ENCODE measurements at places on chromosomes 5 and 9. TPM values are rescaled to one million over a fixed set of nuclear protein-coding genes. Genes with fewer than 3 reads are reported as not detected.
A peak's percentile ranks its signal among the peaks of the same experiment; 100 is the strongest.

FBN2 gene
- 4.6 TPM for total RNA-seq

DNA sequence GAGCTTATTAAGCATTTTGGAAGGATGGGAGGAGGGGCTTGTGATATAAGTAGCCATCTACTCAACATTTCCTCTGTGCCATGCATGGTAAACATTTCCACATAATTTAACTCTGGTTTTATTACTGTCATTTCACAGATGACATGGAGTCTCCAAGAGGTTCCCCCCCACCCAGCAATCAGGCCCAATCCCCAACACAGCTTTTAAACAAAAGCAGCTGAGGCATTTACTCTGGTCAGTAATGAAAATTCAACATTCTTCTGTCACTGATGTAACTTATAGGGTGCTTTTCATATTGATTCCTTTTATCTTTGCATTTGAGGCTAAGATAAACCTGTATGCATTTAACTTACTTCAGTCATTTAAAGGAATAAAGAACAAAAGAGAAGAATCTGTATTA lies 128.1 kb downstream of the COL23A1 start:
- H3K4me3 ChIP-seq, result no peak overlapping the region
- no peaks in the 10 kb centered on the region for H3K27me3 ChIP-seq

DNA sequence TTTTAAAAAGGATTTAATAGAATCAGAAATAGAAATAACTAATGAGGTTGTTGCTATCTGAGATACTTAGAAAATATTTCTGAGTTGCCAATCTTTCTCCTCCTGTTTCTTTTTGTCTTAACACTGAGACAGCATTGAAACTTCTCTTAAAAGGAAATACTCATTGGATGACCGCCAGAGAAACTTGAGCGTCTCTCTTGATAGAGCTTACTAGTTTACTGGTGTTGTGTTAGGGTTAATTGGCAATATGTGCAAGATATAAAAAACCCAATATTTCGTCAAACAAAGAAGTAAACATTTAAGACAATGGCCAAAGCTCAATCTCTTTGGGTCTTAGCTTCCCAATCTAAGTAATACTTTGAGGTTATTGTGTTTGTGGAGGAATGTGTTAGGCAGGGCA lies 176.4 kb upstream of the CHD1 start:
- no peaks in the 10 kb centered on the region for H3K27me3 ChIP-seq
- no peak overlapping the region for H3K27ac ChIP-seq
- H3K4me1 ChIP-seq, result no peaks in the 10 kb centered on the region
- DNase-seq, result no peak
- no peak overlapping the region for H3K4me3 ChIP-seq

DNA sequence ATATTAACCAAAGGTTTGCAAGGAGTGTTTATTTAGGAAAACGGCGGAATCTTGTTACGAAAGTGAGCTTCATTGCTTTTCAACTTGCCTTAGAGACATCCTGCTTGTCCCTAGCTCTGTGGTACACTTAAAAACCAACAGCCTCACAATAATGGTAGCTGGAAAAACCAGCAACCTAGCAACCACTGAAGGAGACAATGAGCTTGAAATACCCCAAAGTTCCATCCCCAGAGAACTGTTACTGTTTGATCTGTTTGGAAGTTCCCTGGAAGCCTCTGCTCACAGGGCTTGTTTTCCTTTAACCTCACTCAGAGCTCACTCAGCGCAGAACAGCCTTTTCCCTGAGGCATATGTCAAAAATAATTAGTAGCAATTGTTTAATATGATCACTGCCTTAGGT lies 43.2 kb downstream of the SH3TC2 start:
- H3K36me3 ChIP-seq, result no peaks in the 10 kb centered on the region
- H3K4me3 ChIP-seq, result no peak overlapping the region
- no peaks in the 10 kb centered on the region for H3K27me3 ChIP-seq
- no peaks in the 10 kb centered on the region for H3K4me1 ChIP-seq
- DNase-seq, result no peak

DNA sequence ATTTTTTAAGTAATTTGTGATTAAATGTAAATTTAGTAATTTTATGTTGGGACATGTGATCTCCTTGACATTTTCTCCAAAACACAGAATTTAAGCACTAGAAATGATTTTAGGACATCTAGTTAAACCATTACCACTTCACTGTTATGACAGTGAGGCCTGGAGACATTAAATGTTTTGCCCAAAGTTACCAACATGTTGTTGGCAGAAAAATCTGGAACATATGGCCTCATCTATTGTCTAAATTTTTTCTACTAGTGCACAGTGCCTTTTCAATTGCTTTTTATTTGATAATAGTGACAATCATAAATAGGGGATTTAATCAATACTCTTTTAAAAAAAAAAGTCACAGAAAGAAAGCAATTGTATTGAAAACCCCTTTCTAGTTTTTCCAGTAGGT lies 45.6 kb downstream of the PIK3R1 start:
- H3K4me1 ChIP-seq, result no peaks in the 10 kb centered on the region
- no peaks in the 10 kb centered on the region for H3K36me3 ChIP-seq
- no peak overlapping the region for H3K4me3 ChIP-seq
- H3K27ac ChIP-seq, result peak overlapping the region; percentile 81

DNA sequence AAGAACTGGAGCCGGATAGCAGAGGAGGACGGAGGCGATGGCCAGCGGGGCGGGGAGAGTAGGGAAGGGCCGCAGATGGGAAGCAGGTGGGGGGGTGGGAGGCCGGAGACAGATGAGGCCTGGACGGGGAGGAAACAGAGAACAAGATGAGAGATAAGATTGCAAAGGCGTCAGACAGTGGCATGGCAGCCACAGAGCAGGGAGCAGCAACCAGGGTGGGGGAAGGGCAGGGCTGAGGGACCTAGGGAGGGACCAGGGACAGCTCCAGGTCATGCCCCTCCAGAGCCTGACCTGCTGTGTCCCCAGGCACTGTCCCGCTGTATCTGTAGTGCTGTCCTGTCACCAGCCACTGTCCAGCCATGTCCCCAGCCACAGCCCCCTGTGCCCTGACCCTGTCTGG lies 49.6 kb upstream of the LMX1B start:
- no peak overlapping the region for H3K4me3 ChIP-seq
- H3K27me3 ChIP-seq, result no peaks in the 10 kb centered on the region
- H3K36me3 ChIP-seq, result no peaks in the 10 kb centered on the region
- H3K4me1 ChIP-seq, result no peaks in the 10 kb centered on the region
- no peak for DNase-seq

DNA sequence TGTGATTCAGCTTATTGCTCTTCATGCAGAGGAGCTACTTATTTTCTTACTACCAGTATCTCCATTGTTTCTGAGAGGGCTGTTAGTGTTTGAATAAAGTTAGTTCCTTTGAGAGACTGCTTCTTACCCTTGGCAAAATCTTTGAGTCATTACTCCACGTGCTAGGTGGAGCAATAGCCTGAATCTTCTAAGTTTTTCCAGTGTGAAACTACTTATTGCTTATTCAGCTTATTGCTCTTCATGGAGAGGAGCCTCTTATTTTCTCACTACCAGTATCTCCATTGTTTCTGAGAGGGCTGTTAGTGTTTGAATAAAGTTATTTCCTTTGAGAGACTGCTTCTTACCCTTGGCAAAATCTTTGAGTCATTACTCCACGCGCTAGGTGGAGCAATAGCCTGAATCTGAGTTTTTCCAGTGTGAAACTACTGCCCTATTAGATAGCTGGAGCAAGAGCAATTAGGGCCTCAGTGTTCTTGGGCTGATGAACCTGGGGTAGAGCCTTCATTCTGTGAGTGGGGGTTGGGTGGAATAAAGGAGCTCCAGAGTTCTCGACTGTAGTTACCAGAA lies 41.9 kb downstream of the GPBP1 start:
- peaks cover 9% of the 10 kb centered on the region for H3K4me1 ChIP-seq
- H3K27me3 ChIP-seq, result no peaks in the 10 kb centered on the region
- DNase-seq, result no peak
- peaks cover 22% of the 10 kb centered on the region for H3K36me3 ChIP-seq
- no peak overlapping the region for H3K27ac ChIP-seq
